Metanephros (tissue), 2 donors: ENCODE measurements at places on chromosomes 1 and 21. TPM values are rescaled to one million over a fixed set of nuclear protein-coding genes. Genes with fewer than 3 reads are reported as not detected.

Gene IGSF3
- total RNA-seq: 42.0 TPM

Gene ZSWIM5
- 4.8 TPM for total RNA-seq

Gene OR2T35
- not detected for total RNA-seq

Gene C1QA
- total RNA-seq: 51.6 TPM

Gene S100A8
- total RNA-seq: 89.2 TPM

Gene FCGR3A
- total RNA-seq: 10.7 TPM

Gene ADAMTS1
- 148 TPM for total RNA-seq

Gene SH2D1B
- total RNA-seq: 0.35 TPM

Gene PRAMEF26
- not detected for total RNA-seq
